ENCODE measurements at places on chromosomes 11 and 22.

DNA sequence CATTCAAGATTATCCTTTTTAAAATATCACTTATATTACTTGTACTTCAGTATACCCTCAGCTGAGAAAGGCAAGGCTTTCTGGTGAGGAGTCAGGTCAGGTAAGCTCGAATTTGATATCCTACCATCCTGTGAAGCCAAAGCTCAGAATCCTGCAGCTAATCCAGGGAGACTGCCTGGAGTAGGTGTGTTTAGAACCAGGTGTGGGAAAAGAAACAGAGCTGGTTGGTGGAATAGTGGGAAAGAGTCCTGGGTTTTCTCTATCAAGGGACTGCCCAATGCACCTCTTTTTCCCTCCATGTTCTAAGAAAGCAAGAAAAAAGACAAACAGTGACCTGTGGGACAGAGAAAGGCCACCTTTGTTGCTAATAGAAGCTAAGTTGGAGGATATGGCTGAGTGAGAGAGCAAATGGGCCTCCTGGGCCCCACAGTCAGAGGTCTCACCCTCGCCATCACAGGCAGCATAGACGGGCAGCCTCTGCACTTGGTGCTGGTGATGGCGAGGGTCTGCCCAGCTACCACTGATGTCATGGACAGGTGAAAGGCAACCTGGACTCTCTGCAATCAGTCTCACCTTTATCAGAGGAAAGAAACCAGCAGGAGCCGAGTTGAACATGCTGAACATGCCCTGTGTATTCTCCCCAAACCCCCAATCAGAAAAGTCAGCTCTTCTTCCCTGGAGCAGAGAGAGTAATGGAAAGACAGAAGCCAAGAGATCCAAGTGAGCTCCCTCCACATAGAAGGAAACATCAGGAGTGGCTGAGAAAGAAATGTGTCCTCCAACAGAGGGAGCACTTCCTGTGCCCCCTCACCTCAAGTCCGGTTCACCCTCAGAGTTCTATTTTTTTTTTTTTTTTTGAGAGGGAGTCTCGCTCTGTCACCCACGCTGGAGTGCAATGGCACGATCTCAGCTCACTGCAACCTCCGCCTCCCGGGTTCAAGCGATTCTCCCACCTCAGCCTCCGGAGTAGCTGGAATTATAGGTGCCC lies 491.3 kb downstream of the BUD13 start:
- no peak for DNase-seq

- no peak for DNase-seq
Observed at GRCh38 chr22:28909375-28909774, 26.0 kb downstream of the ZNRF3 start.

DNA sequence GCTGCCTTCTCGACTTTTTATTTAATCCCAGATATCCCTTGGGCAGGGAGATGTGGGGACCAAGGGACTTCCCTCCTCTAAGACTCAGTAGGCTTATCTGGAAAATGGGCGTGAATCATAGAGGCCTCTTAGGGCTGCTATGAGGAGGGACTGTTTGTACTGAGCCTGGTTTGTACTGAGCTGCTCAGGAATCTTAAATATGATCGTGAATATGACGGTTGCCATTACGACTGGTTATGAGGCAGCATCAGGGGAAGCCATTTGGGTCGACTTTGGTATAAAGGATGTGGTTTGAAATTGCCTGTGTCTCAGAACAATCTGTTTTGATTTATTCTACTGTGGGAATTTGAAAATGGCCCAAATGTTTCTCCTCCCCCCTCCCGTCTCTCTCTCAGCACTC lies 20.6 kb downstream of the TSPAN18 start:
- DNase-seq: no peak

DNA sequence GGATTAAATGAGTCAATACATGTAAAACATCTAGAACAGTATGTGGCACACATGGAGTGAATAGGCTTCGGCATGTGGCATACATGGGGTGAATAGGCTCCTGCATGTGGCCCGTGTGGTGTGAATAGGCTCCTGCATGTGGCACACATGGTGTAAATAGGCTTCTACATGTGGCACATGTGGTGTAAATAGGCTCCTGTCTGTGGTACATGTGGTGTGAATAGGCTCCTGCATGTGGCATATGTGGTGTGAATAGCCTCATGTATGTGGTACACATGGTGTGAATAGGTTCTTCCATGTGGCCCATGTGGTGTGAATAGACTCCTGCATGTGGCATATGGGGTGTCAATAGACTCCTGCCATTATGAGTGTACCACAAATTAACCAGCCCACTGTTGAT lies 219.1 kb upstream of the KIRREL3 start:
- no peak for DNase-seq

GRCh38 chr11:92558323-92558722 lies 333.7 kb downstream of the FAT3 start:
- DNase-seq: no peak

DNA sequence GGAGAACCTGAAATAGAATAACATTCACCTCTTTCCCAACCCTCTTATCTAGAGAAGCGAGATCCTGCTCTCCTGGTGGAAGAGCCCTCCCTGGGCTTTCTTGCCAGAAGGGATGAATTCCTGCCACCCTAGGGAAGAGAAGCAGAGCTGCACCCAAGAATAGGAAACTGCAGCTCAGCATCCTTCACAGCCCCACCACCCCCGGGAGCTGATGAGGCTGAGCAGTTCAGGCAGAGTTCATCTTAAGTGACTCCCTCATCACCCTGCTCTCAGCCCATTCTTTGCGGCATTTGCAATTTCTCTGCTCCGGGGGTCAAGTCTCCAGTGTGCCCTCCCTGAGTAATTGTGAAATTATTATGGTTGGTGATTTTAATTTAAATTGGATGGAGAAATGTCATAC lies 514.9 kb downstream of the BUD13 start:
- DNase-seq: no peak

DNA sequence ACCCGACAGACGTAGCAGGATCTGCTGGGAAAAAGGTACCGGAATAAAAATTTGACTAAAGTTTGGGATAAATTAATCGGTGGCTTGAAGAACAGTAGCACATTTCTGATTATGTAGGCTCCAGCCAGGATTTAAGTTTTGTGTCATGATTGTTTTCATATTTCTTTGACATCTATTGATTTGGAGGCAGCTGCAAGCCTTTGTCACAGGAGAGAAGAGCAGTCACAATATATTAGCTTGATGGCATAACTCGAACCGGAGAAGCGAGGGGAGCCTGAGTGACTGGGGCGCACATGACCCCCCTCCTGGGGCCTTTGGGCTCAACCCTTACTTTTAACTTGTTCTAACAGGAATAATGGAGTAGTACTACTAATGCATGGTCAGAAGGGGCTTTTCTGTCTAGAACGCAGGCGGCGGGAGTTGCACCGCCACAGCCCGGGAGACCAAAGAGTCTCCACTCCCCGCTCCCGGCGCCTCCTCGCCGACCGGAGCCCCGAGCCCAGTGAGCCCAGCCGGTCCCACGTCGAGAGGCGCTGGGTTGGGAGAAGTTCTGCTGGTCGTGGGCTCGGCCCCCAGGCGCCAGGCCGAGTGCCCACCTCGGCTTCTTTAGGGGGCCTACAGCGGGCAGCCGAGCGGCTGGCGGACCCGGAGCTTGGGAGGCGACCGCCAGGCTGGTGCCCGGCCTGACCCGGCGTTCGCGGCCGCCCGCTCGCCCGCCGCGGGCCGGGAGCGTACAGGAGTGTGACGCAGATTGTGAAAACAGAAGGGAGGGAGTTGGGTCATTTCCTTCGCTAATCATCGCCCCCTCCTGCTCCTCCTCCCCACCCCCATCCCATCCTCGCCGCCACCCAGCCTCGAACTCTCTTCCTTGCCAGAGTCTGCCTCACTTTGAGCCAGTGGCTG lies 15.7 kb upstream of the PAX6 start:
- DNase-seq: no peak

- no peak for DNase-seq
Observed at GRCh38 chr11:108766596-108767173, 101.8 kb downstream of the DDX10 start.

DNA sequence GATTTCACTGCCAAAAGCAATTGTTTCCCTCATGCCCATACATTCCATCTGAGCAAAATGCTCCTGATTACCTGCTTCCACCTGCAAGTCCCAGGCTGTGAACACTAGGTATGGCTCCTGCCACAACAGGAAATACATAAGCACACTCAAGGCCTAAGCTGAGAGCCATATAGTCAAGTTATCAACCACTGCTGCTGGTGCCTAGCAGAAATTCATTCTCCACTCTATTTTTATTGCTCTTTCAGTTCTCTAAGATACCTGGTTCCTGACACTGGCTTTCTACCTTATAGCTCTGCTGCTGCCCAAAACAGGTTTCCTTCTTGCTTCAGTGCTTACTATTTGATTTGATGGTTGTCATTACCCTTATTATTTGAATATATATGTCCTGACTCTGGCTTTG lies 31.6 kb downstream of the SLC36A4 start:
- DNase-seq: no peak

DNA sequence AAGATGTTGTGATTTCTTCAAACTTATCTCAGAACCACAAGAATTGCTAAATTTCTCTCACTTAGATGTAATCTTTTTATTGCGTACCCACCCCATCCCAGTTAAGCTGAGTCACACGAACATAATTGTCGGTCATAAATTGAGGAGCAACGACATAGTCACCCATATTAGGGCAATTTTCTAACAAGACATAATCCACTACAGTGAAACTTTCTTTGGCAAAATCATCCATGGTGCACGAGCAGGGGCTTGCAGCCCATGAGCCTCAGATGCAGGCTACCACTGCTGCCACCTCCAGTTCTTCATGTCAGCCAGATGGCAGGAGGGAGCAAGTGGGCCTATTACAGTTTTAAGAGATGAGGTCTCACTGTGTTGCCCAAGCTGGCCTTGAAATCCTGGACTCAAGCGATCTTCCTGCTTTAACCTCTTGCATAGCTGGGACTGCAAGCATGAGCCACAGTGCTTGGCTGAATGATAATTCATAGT lies 70.3 kb upstream of the GRK2 start:
- no peak for DNase-seq

GRCh38 chr22:33057363-33057995 lies 702 bp downstream of the SYN3 start:
- DNase-seq: no peak

GRCh38 chr11:112260490-112260889 lies at the start of gene PLET1:
Gene PLET1 (minus strand): TSS chr11:112260860. CDS start chr11:112260589, 271 bp downstream.
- DNase-seq: no peak

DNA sequence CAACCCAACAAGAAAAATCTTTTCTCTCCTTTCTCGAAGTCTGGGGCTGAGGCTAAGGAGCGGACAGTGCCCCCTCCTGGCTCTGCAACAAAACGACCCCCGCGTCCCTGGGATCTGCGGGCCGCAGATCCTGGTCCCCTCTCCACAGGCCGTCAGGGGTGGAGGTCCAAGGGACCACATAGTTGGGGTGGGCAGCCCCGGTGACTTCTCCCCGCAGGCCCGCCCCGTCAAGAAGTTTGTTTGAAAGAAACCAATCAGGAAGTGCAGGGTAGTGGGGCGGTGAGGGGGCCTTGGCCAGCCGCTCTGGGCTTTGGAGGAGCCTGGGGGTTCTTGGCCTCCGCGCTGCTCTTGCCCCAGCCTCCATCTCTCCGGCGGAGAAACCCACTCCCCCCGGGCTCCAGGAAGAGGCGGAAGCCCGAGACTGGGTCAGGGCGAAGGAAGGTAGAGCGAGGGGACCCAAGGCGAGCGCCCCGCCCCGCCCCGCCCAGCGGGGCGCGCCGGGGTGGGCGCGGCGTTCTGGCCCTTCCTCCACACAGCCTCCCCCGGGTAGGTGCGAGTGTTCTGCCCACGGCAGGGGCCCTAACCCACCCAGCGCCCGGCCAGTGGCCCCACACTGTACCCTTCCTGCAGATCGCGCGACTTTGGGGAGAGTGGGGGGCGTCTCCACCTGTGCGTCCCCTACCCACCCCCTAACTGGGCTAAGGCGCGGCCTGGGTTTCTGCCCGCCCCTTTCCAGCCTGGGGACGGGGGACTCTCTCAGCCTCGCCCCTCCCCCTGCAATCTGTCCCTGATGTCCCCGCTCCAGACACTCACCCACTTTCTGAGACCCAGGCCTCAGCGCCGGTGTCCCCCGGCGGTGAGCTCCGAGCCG lies 1.3 kb downstream of the TP53I11 start:
- no peak for DNase-seq

DNA sequence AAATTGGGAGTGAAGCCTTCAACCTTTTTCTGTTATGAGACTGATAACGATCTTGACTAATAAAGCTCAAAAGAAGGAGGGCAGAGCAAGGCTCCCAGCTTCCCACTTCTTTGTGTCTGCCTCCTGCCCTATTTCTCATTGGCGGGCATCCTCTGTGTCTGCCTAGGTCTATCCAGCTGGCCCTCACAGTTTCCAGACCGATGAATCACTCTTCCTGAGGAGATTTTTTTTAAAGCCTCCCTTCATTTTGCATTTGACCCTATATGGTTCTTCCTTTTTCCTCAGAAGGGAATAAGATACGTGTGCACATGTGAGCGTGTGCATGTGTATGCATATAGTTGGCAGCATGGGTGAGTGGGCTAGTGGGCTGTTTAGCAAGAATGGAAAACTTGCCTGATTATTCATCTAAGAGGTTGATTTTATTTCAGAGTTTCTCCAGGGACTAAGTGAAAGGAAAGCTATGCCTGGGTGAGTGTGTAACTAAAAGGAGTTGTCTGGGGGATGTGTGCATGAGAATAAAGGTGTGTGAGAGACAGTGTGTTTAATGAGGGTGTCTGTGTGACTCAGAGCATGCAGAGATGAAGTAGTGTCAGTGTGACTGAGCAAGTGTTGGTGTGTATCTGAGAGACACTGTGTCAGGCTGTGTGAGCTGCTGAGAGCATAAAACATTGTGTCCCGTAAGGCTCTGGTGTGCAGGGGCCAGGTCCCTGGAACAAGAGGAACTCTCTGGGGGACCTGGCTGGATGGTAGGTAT lies 12.2 kb downstream of the PHLDB1 start:
- DNase-seq: peak; percentile 94

- no peak for DNase-seq
Observed at GRCh38 chr11:31824332-31824878, 13.3 kb upstream of the PAX6 start.

DNA sequence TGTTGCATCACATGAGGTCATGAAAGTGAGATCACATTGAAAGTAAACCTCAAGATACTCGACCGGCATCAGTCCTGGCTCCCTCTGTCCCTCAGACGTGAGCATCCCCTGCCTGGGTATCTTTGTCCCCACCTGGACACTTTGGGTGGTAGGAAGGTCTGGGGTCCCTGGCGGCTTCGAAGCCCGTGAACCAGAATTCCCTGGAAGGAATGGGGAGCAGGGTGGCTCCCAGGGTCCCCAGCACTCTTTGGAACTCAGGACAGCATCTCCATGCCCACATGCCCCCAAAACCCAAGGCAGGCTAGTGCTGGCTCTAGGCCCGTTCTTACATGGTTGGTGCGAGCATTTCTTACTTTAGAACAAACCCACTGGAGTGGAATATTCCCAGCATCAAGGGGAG lies 7.5 kb downstream of the DERL3 start:
- no peak for DNase-seq
